Anterior cingulate cortex (tissue), 58 donors: ENCODE measurements at places on chromosomes 2 and 18.

GRCh38 chr2:29351248-29351647 lies 236.0 kb downstream of the CLIP4 start:
- no peak for DNase-seq

- DNase-seq: no peak
Measured at GRCh38 chr18:45863469-45863868, 38.0 kb downstream of the SIGLEC15 start.

DNA sequence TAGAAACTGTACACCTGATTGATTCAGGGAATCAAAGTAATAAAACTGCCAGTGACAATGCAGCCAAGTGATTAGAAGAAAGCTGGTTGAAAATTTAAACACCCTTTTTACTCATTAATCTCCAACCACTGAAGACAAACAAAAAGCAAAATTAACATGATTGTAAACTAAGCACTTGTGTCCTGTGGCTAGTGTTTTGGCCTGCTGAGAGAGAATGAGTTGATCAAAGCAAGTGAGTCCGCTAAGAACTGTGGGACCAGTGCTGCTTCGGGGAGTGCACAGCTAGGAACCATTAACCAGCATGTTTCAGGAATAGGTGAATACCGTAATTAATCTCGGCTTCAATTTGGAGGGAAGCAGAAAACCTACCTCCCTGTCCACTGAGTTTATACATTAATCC lies 13.6 kb upstream of the PAPOLG start:
- no peak for DNase-seq

DNA sequence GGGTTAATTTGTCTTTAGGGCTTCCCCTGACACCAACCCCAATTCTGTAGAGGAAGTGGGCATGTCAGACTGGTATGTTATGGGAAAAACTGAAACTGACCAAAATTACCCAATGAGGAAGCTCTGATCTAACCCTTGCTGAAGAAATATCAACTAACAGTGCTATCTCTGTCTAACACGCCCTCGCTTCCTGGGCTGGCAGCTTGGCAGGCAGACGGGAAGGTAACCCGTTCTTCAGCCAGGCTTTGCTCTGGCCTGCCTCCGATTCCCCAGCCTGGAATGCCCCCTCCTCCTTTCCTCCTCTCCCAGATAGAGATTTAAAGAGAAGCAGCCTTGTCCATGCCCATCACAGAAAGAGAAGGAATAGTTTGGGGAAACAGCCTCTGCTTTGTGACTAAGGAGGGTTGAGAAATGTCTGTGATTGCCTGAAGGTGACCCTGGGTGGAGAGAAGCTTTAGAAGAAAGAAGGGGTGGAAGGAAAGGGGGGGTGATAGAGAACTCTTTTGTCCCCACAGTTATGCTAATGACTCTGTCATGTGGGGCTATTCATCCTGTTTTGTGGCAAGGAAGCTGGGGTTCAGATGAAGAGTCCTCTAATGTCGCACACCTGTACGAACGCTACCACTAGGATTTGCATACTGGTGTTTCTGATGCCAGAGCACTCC lies 15.4 kb downstream of the HK2 start:
- DNase-seq: no peak

- no peak for DNase-seq
Measured at GRCh38 chr2:188430705-188431104, 139.0 kb downstream of the GULP1 start.

DNA sequence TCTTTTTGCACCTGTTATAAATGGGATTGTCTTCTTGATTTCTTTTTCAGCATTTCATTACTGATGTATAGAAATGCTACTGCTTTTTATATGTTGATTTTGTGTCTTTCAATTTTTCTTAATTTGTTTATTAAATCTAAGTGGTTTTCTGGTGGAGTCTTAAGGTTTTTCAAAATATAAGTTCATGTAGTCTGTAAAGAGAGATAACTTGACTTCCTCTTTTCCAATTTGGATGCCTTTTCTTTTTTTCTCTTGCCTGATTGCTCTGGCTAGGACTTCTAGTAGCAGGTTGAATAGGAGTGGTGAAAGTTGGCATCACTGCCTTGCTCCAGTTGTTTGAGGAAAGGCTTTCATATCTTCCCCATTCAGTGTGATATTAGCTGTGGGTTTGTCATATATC lies 28.6 kb upstream of the GALNT5 start:
- DNase-seq: no peak

- no peak for DNase-seq
Measured at GRCh38 chr18:43236921-43237320, 40.4 kb downstream of the SYT4 start.

- DNase-seq: no peak
Measured at GRCh38 chr2:230356084-230356483, 29.1 kb downstream of the SP140L start.

DNA sequence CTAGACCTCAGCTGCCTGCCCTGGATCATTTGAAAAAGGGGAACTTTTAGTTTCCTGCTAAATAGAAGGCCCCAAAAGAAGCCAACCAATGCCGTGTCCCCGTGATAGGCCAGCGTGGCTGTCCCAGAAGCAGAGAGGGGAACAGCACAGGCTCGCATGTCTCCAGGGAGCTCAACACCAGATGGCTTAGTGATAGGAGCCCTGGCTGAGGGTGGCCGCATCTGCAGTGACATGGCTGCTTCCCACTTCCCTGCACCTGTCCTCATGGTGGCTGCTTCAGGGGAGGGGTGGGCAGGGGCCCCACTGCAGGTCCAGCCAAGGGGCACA lies 79.6 kb downstream of the MBP start:
- no peak for DNase-seq

DNA sequence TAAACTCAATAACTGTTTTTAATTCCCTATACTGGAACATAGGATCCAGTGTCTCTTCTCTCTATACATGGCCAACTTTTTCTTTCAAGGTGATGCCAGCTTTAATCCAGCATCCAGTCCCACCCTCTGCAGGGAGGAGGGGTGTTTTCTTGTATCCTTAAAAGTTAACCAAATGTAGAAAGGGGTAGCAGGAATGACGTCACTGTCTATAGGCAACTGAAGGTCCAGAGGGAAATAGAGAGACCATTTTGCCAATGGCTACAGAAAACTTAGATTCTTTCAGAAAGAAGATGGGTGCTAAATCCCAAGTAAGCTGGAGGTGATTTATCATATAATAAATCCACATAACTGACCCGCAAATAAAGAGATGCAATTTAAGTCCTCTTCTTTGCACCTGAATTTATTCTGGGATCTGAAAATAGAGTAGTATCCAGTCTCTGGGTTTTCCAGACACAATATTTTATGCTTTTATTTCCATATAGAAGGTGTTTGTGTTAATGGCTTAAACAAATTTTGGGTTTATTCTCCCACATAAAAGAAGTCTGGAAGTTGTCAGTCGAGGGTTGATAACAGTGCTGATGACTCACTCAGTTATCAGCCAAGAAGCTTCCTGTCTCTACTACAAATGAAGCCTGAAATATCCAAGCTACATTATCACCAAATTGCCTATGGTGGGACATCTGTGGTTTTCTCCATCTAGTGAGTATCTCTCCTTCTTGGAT lies 5.7 kb upstream of the DNER start:
- no peak for DNase-seq

GRCh38 chr18:3193331-3193730 lies 26.4 kb downstream of the MYOM1 start:
- no peak for DNase-seq

DNA sequence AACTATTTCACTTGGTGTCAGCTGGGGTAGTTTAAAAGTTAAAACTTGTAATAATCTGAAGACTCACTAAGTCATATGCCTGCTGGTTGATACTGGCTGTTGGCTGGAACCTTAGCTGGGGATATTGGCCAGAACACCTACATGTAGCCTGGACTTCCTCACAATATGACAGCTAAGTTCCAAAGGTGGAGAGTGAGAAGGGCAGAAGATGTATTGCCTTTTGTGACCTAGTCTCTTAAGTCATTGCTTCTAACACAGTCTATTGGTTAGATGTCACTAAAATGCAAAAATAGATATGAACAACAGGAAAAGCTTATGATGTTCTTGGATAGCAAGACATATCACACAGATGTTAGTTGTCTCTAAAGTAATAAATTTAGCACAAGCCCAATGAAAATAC lies 113.2 kb upstream of the CHAC2 start:
- no peak for DNase-seq

DNA sequence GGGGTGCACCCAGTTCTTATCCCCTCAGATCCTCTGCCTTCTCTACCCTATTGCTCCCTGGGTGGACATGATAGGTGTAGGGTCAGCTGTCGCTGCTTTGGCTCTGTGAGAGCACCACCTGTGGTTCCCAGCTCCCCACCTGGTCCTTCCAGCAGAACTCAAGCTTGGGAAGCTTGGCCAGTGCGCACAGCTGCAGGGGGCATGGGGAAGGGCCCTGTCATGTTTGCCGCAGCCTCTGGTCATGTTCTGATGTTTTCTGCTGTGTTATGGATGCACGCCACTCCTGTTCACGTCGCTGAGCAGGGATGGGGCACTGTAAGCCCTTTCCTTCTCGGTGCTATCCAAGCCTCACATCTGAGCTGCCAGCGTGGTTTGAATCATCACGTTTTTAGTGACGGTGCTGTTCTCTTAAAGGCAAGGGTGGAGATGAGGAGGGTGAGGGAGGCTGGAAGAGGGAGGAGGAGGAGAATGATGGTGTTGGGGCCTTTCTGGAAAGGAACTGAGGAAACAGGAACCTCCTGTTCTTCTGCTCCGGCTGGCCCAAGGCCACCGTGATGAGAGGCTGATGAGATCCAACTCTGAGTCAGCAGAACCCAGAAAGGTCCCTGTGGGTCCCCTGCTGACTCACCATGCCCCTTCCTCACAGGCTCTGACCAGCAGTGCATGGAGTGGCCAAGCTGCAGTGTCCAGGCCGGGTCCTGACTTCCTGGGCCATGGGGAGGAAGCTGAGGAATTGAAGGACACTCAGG lies 78.0 kb downstream of the LIPG start:
- no peak for DNase-seq

DNA sequence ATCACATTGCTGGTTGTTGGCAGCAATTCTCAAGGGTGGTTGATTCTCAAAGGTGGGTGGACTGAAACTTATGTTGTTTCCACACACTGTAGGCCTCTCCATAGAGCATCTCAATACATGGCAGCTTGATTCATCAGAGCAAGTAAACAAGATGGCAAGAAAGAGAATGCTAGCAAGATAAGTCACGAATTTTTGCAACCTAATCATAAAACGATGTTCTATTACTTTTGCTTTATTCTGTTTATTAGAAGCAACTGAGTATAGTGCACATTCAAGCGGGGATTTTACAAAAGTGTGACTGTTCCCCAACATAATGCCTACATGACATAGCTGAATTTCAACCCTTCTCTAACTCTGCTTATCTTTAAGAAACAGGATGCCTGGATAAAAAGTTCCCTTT lies 136.2 kb downstream of the CCDC178 start:
- no peak for DNase-seq

DNA sequence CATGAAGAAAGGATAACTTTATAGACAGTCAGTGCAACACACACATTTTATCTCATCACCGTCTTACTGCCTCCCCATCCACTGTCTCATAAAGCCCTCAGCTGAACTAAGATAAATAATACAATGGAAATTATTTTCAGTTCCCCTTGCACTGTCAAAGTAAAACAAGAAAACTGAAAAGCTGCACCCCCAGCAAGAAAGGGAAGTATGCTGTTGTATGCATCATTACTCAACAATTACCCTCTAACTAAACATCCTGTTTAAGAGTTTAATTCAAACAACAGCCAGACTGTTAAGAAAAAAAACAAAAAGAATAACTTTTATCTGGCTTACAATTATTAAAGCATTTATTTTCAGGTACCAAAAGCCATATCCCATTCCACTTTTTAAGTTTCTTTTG lies 25.0 kb downstream of the MPPE1 start:
- DNase-seq: no peak

DNA sequence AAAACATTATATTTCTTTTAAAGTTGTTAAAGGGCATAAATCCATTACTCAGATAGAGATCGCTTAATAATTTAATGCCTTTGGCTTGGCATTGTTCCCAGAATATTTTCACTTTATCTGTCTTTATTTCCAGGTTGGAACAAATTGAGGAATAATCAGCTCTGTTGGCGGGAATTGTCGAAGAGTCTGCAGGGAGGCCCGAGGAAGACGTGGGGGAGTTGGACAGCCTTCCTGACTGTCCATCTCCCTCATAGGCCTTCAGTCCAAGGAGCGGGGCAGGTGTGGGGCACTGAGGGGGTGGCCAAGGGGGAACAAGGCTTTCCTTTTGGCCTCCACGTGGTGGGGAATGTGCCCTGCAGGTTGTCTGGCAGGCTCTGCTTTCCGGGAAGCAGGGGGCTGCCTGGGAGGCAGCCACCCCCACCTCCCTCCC lies 179.6 kb downstream of the ZBTB7C start:
- no peak for DNase-seq

DNA sequence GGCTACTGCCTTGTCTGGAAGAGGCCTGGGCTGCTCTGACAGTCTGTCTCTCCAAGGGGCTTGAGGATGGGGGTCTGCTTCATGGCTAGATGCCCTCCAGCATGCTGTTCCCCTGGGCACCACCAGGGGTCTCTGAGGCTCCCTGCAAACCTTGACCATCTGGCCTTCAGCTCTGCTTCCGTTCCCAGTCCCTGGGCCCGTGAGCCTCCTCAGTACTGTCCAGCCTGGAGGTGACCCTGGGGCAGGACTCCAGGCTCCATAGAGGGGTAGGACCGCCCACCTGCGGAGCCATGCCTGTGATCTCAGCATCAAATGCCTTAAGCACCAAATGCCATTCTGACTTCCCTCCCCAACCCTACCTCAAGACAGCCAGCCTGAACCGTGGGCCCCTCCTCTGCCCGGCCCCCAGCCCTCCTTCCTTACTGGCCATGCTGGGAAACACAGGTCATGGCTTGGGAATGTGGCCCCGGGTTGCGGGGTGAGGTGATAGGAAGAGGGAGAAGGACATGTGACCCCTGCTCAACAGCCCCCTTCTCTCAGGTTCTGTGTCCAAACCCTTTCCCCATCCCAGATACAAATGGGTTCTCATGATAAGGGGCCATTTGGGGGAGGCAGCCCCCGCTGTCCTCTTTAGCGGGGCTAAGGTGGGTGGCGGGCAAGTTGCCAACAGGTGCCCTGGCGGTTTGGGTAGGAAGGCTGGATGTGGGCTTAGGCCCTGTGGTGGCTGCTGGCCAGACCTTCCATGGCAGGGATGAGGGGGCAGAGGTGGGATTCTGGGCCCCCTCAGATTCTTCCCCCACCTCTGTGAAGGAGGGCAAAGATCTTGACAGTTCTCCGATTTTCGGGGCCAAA lies 25.0 kb downstream of the SPEG start:
- no peak for DNase-seq

DNA sequence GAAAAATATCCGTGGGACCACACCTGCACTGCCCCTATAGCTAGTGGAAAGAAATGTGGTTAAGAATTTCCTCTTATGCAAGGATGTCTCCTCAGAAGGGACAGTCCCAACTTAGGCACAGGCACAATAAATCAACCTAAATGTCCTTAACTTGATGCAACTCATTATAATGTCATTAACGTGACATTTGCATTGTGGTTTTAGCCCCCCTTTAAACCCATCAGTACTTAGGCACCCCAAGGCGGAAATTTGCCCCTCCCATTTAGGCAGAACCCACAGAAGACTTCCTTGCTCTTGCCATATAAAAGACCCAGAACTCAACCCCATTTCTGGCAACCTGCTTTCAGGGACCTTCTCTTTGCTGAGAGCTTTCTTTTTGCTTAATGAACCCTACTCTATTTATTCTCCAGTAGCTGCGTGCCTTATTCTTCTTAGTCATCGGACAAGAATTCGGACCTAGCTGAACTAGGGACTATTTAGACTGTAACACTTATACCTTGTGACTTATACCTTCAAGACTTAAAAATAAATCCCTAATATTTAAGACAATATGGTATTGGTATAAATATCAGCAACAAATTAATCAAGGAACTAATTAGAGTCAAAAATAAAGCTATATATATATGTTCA lies 1281.6 kb upstream of the TMEFF2 start:
- no peak for DNase-seq
